ENCODE measurements at places on chromosomes 1 and 21. TPM values are rescaled to one million over a fixed set of nuclear protein-coding genes. Genes with fewer than 3 reads are reported as not detected.
A peak's percentile ranks its signal among the peaks of the same experiment; 100 is the strongest.

Gene CFAP141
- not detected for total RNA-seq

- no peak for DNase-seq
- no peak overlapping the region for H3K27ac ChIP-seq
- H3K4me1 ChIP-seq, result no peaks in the 10 kb centered on the region
- H3K36me3 ChIP-seq, result no peaks in the 10 kb centered on the region
- no peak overlapping the region for H3K4me3 ChIP-seq
These were observed 7.5 kb upstream of the NCF2 start for GRCh38 chr1:183597656-183598347.

DNA sequence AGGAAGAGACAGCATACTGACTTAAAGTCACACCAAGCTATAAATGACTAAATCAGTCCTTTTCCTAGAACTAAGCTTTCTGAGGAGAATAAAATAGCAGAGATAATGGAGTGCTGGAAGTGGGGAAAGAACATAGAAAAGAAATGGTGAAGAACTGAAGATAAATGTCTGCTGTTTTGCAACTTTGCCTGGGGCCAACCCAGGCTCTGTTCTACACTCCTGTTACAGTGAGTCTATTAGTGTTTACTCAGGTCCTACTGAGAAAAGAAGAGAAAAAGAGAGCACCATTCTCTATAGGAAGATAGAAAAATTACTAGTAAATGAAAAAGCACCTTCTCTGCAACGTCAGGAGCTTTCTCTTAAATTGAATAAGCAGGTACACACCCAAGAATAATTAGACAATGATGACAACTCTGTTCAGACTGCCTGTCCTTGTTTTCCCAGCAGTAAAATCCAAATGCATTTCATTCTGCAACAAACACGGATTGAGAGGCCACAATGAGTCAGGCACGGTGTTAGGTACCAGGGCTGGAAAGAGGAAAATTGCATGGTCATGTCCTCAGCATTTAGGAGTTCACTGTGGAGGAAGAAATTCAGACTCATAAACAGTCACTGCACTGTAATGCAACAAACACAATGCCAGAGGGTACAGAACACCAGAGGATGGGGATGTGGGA, 139.4 kb upstream of the CAMK1G start:
- no peaks in the 10 kb centered on the region for H3K36me3 ChIP-seq
- no peak for DNase-seq
- H3K4me3 ChIP-seq, result no peak overlapping the region
- no peaks in the 10 kb centered on the region for H3K4me1 ChIP-seq

GRCh38 chr1:46393510-46393909, 607 bp upstream of the FAAH start:
- DNase-seq, result no peak
- peaks cover 4% of the 10 kb centered on the region for H3K4me1 ChIP-seq
- peak overlapping the region; percentile 62 for H3K4me3 ChIP-seq
- H3K27ac ChIP-seq, result no peak overlapping the region
- H3K36me3 ChIP-seq, result no peaks in the 10 kb centered on the region

- H3K27me3 ChIP-seq, result no peaks in the 10 kb centered on the region
- H3K27ac ChIP-seq, result peak overlapping the region; percentile 52
- peaks cover 7% of the 10 kb centered on the region for H3K4me1 ChIP-seq
- no peak overlapping the region for H3K4me3 ChIP-seq
- no peak for DNase-seq
These were observed 58.9 kb downstream of the CD46 start for GRCh38 chr1:207810606-207811295.

Gene NTNG1
- 0.98 TPM for total RNA-seq

Gene WNT9A
- total RNA-seq, result 2.5 TPM

DNA sequence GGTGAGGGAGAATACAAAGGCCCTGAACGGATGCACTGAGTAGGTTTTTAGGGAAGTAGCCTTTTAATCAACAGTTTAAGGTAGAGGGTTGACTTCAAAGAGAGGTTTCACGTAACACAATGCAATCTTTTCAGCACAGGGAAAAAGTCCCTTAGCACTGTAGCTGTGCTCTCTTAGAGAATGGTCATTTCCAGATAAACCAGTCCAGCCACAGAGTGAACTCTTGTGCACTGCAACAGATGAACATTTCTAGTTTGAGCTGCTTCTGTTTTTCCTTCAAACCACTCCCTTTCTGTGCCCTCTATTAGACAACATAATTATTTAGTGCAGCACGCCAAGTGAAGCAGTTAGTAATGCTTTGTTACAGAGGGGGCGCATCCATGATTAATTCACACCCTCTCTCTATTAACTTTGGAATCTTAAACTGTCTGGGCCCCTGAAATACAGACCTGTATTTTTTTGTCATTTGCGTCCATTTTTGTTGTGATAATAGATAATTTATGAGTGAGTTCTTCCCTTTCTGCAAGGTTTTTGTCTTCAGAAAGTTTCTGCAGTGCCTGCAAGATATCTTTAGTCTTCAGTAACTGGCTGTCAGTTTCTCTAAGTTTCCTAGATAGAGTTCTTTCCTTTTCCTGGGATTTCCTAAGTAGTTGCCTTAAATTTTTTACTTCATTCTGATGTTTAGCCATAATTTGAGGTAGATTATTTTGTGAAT, 22.9 kb downstream of the LCA5L start:
- H3K27me3 ChIP-seq, result no peaks in the 10 kb centered on the region
- H3K4me1 ChIP-seq, result no peaks in the 10 kb centered on the region
- no peak overlapping the region for H3K27ac ChIP-seq

Gene NUP210L
- not detected for total RNA-seq

GRCh38 chr1:30892671-30893073, 15.9 kb downstream of the SDC3 start:
- H3K27ac ChIP-seq, result peak overlapping the region; percentile 9
- no peaks in the 10 kb centered on the region for H3K36me3 ChIP-seq
- H3K27me3 ChIP-seq, result no peaks in the 10 kb centered on the region
- H3K4me1 ChIP-seq, result peaks cover 16% of the 10 kb centered on the region

- H3K4me1 ChIP-seq, result no peaks in the 10 kb centered on the region
- no peaks in the 10 kb centered on the region for H3K36me3 ChIP-seq
- no peak overlapping the region for H3K4me3 ChIP-seq
- peak overlapping the region; percentile 40 for H3K27ac ChIP-seq
- no peaks in the 10 kb centered on the region for H3K27me3 ChIP-seq
These were observed 2.3 kb downstream of the IFI44L start for GRCh38 chr1:78622548-78622947.

- H3K4me3 ChIP-seq, result no peak overlapping the region
- H3K4me1 ChIP-seq, result no peaks in the 10 kb centered on the region
- no peak overlapping the region for H3K27ac ChIP-seq
- DNase-seq, result no peak
These were observed 61.9 kb downstream of the CLSTN1 start for GRCh38 chr1:9761855-9762254.

DNA sequence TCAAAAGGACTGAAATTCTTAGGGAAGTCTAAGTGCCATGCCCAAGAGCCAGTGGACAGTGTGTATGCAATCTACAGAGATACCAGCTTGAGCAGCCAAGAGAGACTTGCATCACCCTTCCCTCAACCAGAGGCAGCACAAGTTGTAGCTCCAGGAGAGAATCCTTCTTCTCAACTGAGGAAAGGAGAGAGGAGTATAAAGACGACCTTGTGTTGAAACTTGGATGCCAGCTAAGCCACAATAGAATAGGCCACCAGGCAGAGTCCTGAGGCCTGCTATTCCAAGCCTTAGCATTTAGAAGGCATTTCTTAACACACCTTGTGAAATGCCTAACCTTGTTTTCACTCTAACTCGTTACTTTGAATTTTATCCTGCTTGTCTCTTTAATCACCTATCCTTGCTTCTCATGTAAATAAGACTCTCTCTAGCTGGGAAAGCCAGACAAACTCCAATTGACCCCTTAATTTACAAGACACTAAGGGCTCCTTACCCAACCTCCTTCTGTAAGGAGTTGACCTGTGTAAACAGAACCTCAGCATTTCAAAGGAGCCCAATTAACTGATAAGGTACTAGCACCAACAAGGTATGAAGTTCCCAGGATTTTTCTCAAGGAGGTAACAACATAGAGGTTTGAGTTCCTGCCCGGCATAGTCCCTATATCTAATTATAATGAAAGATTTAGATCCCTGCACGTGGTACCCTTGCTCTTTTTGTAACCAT, 738.8 kb downstream of the AMY1C start:
- no peak overlapping the region for H3K27ac ChIP-seq
- H3K36me3 ChIP-seq, result no peaks in the 10 kb centered on the region
- no peaks in the 10 kb centered on the region for H3K4me1 ChIP-seq
- no peaks in the 10 kb centered on the region for H3K27me3 ChIP-seq
- no peak for DNase-seq
- no peak overlapping the region for H3K4me3 ChIP-seq

Gene TAF12
- 22.7 TPM for total RNA-seq

Gene NBPF19
- 41.0 TPM for total RNA-seq

- H3K4me1 ChIP-seq, result no peaks in the 10 kb centered on the region
- H3K27me3 ChIP-seq, result no peaks in the 10 kb centered on the region
- H3K36me3 ChIP-seq, result no peaks in the 10 kb centered on the region
- no peak overlapping the region for H3K4me3 ChIP-seq
- H3K27ac ChIP-seq, result no peak overlapping the region
These were observed 59.5 kb downstream of the RHOU start for GRCh38 chr1:228794810-228795209.

DNA sequence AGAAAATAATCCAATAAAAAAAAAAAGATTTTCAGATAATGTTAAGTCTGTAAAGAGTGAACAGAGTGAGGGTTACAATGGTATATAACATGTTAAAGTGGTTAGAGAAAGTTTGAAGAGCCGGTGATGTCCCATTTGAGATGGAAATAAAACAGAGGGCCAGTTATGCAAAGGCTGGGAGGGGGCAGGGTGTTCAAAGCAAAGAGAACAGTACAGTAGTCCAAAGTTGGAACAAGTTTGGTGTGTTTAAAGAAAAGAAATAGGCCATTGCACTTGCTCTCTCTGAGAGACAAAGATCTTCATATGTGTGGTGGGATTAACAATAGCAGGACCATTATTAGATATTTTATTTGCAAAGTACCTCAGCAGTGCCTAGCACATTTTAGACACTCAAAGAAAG, 179.5 kb upstream of the PKN2 start:
- no peak overlapping the region for H3K4me3 ChIP-seq
- no peaks in the 10 kb centered on the region for H3K4me1 ChIP-seq
- no peaks in the 10 kb centered on the region for H3K27me3 ChIP-seq
- DNase-seq, result no peak
- no peaks in the 10 kb centered on the region for H3K36me3 ChIP-seq

DNA sequence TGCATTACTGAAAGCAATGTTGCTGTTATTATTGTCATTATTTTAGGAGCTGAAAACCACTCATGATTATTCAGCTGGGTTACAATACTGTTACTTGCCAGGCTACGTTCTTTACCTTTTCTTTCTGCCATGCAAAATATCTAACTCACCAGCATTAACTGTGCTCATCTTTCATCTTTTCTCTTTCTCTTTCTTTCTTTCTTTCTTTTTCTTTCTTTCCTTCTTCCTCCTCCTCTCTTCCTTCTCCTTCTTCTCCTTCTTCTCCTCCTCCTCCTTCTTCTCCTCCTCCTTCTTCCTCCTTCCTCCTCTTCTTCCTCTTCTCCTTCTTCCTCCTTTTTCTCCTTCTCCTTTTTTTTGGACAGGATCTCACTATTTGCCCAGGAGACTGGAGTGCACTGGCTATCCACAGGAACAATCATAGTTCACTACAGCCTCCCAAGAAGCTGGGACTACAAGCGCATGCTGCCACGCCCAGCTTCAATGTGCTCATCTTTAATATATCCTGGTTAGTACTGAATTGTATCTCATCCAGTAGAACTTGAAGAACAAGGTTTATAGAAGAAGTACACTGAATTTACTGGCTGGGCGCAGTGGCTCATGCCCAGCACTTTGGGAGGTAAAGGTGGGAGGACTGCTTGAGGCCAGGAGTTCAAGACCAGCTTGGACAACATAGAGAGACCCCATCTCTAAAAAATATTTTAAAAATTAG, 6.9 kb upstream of the ZMYM4 start:
- peak; percentile 42 for DNase-seq
- H3K27ac ChIP-seq, result no peak overlapping the region
- H3K4me1 ChIP-seq, result peaks cover 5% of the 10 kb centered on the region
- no peaks in the 10 kb centered on the region for H3K36me3 ChIP-seq
